Amniotic epithelial cell (primary cell): ENCODE measurements at places on chromosomes 6 and 20.

- peak; percentile 37 for DNase-seq
Measured at GRCh38 chr20:34581341-34582184, 23.0 kb downstream of the MAP1LC3A start.

GRCh38 chr6:158457131-158457530, 102.8 kb upstream of the TMEM181 start:
- no peak for DNase-seq

- DNase-seq, result no peak
Measured at GRCh38 chr6:139509167-139509566, 134.7 kb upstream of the CITED2 start.

- DNase-seq, result peak; percentile 68
Measured at GRCh38 chr20:4956200-4956810, 45.0 kb downstream of the SLC23A2 start.

- DNase-seq, result no peak
Measured at GRCh38 chr6:155543166-155543847, 87.7 kb upstream of the NOX3 start.

DNA sequence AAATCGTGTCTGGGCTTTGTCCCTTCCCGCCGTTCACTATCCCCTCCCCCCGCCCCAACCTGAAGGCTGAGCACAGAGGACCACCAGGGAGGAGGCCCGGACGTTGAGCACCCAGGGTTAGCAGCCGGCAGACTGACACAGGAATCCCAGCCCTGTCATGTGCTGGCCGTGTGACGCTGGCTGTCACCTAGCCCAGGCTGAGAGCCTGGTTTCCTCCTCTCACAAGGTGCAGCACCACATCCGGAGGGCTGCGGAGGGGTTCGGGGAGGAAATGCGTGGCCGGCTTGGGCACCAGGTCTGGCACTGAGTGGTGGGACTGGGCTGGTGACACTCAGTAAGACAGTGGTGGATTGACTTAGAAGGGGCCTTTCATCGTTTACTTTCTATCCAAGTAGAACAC, 4.6 kb upstream of the LSM14B start:
- DNase-seq, result no peak

DNA sequence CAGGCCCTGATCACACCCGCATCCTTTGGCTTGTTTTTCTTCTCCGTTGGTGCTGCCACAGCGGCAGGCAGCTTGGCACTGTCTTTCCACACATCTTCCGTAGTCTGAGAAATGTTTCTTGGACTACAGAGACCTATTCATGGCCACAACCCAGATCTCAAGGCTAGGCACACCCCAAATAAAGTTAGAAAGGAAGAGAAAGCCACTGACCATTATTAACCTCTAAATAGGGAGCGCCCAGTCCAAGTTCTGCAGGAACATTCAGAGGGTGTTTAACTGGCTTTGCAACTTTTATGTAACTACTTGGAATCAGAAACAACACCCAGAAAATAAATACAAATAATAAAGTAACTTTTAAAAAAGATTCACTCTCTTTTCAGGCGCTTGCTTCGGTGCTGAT, 124.8 kb upstream of the NEDD9 start:
- no peak for DNase-seq

DNA sequence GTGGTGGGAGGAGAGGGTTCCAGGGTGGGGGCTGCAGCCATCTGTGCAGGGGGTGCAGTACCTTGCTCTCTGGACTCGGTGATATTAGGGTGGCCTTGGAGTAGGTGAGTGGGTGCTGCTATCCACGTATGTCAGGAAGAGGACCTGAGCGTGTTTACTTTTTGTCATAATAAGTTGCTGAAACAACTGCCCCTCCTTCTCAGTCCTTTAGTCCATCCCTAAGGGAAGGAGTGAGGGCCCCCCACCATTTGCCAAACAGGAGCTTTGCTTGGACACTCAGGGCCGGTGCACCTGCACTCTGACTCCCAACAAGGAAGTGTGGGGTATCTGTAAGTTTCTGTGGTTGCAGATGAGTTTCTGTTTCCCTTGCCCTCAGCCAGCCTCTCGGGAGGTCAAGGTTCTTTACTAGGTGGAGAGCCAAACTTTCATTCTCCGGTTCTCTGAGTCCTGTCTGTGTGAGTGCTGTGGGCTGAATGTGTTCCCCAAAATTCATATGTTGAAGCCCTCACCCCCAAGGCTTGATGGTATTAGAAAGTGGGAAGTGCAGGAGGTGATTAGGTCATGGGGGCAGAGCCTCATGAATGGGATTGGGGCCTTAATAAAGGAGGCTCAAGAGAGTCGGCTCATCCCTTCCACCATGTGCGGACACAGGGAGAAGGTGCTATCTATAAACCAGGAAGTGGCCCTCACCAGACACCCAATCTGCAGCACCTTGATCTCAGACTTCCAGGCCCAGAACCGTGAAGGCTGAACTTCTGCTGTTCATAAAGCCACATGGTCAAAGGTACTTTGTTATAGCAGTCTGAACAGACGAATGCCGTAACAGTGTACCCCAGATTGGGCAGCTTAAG, 19.6 kb upstream of the CCR6 start:
- DNase-seq, result no peak

GRCh38 chr6:69601132-69601531, 195.7 kb downstream of the LMBRD1 start:
- no peak for DNase-seq

DNA sequence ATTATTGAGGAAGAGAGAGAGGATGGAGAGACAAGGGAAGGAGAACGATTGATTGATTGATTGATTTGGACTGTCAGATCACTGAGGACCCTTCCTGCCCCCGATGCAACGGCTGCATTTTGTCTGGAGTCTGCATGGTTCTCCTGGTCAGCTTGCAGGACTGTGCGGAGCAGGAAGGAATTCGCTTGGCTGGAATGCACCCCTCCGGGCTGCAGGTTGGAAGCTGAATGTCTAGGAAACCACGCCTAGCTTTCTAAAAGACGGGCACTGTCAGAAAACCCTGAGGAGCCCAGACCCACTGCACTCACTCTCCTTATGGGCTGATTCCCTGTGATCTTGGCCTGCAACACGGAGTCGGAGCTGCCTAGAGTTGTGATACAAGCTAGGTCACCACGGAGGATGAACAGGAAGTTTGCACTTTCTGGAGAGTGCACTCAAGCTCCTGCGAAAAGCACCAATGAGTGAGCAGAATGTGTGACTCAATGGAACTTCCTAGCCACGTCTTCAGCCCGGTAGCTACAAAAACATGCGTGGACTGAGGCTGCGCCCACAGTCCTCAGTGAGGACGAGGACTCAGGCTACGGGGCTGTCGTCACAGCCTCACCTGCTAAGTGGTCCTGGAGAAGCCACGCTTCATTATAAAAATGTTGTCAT, 14.4 kb downstream of the DACT2 start:
- DNase-seq, result no peak

- DNase-seq, result no peak
Measured at GRCh38 chr20:59925899-59926298, 7.5 kb downstream of the SYCP2 start.

DNA sequence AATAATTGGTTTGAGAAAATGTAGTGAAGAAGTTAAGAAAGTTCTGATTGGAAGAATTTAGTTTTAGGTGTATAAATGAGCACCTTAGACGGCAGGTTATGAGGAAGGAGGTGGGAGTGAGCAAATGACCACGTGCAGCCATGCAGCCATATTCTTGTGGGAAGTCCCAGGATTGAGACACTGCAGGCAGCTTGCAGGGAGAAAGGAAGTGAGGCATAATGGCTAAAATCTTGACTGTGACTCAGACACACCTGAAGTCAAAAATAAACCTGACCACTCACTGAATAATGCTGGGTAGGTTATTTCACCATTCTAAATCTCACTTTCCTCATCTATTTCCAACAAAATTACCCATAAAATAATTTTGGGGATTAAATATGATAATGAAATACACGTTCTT, 16.6 kb downstream of the DSE start:
- peak; percentile 88 for DNase-seq

- no peak for DNase-seq
Measured at GRCh38 chr6:31091680-31092079, 20.7 kb downstream of the C6orf15 start.

DNA sequence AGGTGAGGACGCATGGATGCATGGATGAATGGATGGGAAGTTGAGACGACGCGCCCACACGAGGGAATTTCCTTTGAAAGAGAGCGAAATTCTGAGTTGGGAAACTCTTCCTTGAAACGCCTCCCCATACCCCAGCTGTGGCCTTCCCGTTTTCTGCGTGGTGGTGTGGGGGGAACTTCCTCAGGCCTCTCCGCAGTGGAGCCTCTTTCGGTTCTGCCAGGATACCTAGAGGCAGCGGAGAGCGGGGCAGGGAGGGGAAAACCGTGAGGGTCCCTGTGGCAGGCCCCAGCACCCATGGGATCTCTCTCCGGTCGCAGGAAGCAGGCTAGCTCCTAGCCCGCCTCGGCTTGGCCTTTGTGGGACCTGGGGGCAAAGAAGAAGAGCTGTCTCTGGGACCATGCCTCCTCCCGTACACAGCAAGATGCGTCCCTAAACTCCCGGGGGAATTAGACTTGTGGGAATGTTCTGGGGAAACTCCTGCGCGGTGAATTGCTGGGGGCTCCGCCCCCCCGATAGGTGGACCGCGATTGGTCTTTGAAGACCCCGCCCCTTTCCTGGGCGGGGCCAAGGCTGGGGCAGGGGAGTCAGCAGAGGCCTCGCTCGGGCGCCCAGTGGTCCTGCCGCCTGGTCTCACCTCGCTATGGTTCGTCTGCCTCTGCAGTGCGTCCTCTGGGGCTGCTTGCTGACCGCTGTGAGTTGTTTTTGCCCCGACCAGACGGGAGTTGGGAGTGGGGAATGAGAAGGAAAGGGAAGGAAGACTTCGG, at the start of gene CD40:
Gene CD40 (plus strand): TSS at position 611 of the 764 bp plus-strand sequence. CDS start 30 bp downstream, at position 641.
- DNase-seq, result peak; percentile 71

- no peak for DNase-seq
Measured at GRCh38 chr6:3261518-3261820, 2.7 kb downstream of the PSMG4 start.

- DNase-seq, result no peak
Measured at GRCh38 chr6:118899948-118900347, 6.0 kb downstream of the ASF1A start.

DNA sequence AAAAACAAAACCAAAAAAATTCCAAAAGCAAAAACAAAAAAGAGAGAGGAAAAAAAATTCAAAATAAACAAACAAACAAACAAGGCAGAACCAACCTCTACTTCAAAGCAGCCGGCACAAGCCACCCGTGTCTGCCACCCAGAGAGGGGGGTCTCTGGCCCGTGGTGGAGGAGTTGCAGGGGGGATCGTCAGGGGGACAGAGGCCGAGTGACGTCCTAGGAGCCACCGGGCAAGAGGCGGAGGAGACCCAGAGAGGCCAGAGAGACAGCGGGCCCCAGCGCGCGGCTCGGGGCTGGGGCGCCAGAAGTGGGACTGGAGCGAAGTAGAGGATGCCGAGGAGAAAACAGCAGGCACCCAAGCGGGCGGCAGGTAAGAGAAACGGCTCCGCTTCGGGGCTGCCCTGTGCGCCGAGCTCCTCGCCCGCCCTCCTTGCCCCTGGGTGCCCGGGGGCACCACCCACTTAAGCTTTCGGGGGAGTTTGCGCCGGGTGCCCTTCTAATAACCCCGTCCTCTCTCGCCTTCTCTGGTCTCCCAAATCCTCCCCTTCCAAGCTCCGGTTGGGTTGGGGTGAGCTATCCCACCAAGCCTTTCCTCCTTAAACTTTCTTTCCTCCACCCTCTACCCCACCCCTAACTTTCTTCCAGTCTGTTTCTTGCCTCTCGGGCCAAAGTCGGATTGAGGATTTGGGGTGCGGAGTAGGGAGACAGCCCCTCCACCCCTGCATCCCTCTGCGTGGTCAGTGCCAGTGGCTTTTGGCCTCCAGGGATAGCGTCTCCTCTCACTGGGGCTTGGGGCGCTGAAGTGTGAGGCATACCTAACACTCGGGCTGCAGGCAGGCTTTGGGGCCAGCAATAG, 1.0 kb downstream of the TSHZ2 start:
- DNase-seq, result no peak

GRCh38 chr6:47759364-47759763, 22.5 kb upstream of the OPN5 start:
- DNase-seq, result no peak

GRCh38 chr6:157795841-157796240, 27.2 kb upstream of the SNX9 start:
- DNase-seq, result no peak

GRCh38 chr6:43395776-43396175, 26.3 kb upstream of the ZNF318 start:
- no peak for DNase-seq

DNA sequence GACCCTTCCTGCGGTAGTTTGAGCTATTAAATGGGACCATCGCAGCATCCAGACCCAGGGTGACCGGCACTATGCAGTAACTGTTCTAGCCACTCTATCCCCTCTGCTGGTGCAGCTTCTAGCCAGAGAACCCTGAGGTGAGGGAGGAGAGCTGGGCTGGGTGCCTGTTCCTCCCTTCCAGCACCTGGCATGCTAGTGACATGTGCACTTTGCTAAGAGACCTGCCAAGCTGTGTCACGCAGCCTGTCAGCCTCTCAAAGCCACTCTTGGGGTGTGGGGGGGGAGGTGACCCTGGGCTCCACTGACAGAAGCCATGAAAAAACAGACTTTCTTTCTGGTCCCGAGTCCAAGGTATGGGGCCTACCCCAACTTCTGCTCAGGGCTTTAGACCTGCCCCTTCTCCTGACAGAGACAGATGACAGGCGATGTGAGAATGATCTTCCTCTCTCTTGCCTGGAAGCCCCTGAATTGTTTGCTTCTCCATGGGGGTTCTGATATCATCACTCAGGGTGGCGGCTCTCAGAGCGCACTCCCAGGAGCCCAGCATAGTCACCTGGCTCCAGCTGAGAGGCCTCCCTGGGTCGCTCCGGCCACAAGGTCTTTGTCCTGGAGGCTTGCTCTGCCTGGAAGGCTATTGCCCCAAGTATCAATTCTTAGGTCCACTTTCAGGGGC, 47.2 kb upstream of the MLN start:
- DNase-seq, result no peak

DNA sequence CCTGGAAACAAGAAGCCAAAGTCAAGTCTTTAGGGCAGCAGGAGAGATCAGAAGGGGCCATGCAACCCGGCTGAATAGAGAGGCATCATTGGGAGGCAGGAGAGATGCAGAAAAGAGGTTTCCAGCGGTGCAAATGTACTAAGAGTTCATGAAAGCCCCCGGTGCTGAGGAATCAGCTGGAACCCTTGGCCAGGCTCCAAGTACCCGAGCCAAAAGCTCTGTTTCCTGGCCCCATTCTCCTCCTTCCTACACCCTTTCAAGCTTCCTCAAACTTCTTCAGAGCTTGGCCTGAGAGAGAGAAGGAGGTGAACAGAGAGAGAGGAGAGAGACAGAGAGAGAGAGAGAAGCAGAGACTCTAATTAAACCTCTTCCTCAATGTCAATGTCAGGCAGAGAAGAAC, 433.5 kb downstream of the PRKN start:
- no peak for DNase-seq
